ENCODE measurements at places on chromosomes 3 and 15.

- DNase-seq, result no peak
Measured at GRCh38 chr3:128335621-128336296, 130.9 kb downstream of the DNAJB8 start.

GRCh38 chr3:60246361-60246760 lies 1004.9 kb downstream of the FHIT start:
- DNase-seq, result no peak

DNA sequence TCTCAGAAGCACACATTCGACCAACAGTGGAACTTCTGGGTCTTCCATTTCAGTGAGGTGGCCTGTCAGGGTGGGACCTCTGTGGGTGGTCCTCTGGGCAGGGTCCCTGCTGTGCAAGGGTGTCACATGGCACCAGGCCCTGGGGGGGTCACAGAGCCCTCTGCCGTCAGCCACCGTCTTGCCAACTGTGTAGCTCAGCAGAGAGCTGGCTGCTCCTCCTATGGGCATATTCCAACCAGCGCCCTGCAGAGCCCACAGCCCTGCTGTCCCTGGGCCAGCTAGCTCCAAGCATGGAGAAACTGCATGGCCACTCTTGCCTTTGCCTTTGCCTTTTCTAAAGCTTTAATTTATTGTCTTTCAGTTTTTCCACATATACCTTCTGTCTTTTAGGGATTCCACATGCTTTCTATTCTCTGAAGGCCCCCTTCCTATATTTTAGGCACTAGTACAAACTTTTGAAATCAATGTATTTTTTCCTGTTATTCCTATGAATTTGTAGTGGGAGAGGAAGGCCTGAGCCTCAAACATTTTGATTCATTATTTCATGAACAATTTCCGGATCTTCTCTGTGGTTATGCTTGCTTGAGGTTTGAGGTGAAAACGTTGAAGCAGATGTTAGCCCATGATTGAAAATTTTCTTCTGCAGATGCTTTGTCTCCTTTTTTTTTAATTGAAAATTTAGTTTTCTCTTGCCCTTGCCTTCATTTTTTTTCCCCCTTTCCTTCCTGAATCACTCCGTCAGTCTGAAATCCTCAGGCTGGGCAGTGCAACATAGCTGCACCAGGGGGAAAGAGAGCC lies 11.7 kb downstream of the IQCF1 start:
- no peak for DNase-seq

- no peak for DNase-seq
Measured at GRCh38 chr3:133948131-133948810, 52.6 kb upstream of the RAB6B start.

DNA sequence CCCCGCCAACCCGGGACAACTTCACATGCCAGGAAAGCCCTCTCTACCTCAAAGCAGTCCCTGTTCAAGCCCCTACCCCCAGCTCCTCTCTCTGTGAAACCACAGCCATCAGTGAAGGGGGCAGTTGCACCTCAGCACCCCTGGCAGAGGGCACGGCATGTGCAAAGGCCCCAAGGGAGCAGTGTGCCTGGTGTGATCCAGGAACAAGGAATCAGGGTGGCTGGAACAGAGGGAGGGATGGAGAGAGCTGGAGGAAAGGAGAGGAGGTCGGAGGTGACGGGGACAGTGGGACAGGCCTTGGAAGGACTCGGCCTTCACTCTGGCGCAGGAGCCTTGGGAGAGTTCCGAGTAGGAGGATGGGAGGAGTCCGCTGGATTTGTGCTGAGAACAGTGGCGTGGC lies 26.5 kb upstream of the IQSEC1 start:
- DNase-seq, result no peak

DNA sequence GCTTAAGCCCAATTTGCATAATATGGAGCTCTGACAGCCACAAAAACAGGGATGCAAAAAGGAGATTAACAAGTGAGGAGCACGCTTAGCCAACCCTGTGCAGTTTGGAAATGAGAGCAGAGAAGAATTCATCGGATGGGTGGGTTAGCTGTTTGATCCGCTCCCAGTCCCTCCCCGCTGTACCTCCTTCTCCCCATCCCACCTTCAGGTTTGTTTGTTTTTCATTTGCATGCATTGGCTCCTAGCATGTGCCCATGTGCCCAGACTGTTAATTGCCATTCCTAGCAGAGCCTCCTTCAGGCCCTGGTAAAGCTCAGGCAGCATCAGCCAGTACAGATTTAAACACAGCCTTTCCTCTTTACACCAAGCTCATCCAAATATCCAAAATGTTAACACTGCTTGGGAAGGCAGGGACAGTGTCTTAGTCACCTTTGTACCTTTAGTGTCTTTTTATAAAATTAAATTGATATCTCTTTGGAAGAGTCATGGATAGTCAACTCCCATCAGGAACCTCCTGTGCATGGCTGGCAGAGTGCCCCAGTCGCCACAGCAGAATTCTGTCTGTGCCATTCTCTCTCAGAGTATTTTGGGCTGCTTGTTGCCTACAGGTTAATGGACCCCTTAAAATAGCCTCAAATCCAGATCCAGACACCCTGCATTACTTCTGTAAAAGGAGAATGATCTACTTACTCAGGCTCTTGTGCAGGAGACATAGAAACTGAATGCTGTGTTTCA lies 244.2 kb downstream of the LSAMP start:
- DNase-seq, result no peak

DNA sequence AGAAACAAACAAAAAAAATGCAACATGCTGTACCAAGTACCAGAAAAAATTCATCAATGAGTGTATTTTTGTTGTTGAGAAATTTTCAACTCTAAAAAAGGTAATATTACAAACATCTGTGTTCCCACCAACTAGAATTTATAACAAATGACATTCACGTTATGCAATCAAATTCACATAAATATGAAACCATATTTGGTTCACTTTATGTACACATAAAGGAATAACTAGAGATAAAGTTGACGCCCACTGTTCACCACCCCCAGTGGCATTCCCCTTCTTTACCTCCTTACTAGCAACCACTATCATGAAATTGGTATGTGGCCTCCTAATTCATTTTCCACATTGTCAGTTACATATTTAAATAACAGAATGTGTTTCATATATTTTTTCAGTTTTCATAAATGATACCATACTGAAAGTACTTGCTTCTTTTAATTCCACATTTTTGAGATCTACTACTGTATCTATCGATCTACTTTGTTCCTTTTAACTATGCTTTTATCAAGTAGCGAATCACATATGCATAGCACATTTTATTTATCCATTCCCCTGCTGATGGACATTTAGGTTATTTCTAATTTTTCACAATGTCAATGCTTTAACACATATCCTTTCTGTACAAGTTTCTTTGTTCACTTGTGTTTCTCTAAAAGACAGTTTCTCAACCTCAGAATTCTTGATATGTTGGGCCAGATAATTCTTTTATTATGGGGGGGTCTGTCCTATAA lies 34.5 kb downstream of the TBC1D5 start:
- no peak for DNase-seq

GRCh38 chr15:83930392-83931212 lies 276.7 kb downstream of the ADAMTSL3 start:
- DNase-seq, result no peak

- DNase-seq, result no peak
Measured at GRCh38 chr15:82062479-82063454, 16.9 kb upstream of the MEX3B start.

GRCh38 chr3:183114384-183115178 lies 15.3 kb upstream of the MCCC1 start:
- no peak for DNase-seq

DNA sequence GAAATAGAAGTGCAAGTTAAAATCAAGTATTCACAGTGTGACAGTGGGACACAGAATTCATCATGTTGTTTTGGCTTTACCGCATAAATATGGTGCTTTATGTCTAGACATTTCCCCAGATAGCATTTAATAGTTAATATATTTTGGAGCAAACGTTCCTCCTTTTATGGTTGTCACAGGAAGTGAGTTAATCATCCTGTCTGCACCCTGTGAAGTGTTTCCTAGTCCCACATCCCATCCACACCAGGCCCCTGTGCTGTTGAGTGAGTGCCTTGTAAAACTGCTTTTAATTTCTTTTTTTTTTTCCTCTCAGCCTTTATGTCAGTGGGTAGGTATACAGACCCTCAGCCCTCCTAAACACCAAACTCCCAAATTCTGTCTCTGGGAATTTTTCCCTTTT lies 393.7 kb downstream of the FEZF2 start:
- no peak for DNase-seq

DNA sequence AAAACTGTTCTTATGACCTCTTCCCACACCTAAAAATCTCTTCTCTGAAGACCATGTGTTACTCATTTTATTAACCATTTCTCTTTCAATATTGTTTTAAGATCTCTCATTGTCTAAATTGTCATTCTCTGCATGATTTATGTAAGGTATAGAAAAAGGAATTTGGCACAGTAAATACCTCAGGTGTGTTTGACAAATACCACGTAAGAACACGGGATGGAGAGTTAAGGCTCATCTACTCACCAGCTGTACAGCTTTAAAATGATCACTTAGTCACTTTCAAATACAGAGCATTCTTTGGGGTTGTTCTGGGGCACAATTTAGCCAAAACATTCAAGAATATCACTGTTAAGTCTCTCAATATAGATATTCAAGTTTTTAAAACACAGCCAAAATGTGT lies 627.1 kb downstream of the MCTP2 start:
- no peak for DNase-seq

GRCh38 chr3:132966374-132966773 lies 71.8 kb upstream of the TMEM108 start:
- DNase-seq, result no peak

- no peak for DNase-seq
Measured at GRCh38 chr3:111904376-111905241, 45.5 kb downstream of the PHLDB2 start.

- no peak for DNase-seq
Measured at GRCh38 chr3:55461896-55462295, 25.2 kb downstream of the WNT5A start.

DNA sequence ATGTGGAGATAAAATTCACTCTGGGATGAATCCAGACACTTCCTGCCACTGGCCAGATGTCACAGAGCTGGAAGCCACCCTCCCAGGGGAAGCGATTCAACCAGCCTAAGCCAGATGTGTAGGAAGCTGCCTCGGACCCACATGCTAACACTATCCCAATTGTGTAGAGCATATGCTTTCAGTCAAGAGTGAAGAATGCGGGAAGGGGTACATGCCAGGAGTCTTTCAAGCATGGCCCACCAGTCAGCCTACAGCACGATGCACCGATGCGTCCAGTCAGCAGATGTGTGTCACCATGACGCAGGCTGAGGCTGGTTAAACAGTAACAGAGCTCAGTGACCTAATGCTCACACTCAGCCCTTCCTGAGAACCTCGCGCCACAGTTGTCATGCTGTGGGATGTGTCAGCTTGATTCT lies 38.8 kb upstream of the BNC1 start:
- no peak for DNase-seq

- no peak for DNase-seq
Measured at GRCh38 chr3:21665444-21666100, 85.4 kb downstream of the ZNF385D start.

GRCh38 chr3:56956906-56957305 lies 103.6 kb upstream of the SPATA12 start:
- no peak for DNase-seq

DNA sequence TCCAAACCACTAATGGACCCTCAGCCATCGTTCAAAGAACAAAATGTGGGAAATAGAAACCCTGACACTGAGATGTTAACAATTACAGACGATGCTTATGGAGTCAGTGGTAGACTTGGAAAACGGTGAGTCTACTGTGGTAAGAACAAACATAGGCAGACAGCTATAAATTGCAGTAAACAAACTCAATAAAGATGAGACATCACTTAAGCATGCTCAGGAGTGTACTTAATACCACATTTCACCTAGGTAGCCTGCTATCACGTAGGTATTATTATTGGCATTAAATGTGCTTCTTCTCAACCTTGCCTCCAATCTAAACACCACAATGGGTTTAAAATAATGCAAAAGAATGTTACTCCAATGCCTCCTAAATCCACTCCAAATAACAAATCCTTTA lies 2.5 kb downstream of the OSBPL10 start:
- DNase-seq, result no peak

DNA sequence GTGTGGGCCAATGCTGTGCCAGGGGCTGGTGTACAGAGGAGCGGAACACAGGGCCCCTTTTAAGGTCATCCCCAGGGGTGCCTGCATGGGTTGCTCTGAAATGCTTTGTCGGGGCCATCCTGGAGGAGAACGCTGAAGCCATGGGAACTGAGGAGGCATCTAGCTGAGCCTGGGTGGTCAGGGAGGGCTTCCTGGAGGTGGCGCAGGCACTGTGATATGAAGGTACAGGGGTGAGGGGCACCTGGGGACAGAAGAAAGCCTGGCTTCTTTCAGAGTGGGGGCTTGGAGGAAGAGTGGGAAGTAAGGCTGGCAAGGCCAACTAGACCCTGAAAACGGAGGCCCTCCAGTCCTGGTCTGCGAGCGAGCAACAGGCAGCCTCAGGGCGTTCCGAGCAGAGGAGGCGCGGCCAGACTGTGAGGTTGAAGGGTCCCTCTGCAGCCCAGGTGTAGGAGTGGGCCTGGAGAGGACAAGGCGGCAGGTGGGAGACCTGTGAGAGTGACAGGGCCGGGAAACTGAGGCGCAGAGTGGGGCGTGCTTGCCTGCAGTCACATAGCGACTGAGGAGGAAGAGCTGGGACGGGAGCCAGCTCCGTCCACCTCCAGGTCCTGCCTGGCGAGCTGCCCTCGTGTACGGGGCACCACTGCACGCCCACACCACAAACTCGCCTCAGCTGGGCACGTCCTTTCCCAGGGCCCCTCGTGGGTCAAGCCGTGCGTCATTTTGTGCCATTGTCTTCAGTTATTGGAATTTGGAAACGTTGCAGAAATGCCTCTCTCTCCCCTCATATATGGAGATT lies 4.1 kb downstream of the FBLN2 start:
- no peak for DNase-seq

- DNase-seq, result no peak
Measured at GRCh38 chr3:135170732-135171131, 375.7 kb downstream of the EPHB1 start.

- no peak for DNase-seq
Measured at GRCh38 chr15:48006031-48006511, 114.7 kb upstream of the SLC24A5 start.

DNA sequence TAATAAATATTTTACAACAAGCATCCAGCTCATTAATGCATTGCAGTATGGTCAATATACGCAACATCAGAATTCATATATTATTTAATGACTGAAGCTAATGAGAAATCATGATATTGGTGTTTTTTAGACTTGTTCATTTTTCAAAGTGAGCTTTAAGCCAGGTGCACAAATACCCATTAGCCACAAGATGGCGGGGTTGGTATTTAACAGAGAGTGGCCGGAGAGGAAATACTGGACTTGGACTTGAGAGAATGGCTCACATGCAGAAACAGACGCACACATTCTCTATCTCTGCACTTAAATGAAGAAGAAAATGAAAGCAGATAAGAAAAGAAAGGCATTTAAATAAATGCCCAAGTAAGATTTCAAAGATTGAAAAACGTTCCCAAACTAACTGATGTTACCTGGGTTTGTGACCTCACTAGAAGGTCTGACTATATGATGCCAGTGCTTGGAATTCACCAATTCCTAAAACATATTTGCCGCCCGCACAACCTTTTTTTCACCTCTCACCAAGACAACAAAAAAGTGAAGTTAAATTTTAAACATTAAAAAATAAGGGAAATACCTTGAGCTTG lies 21.2 kb upstream of the CRBN start:
- no peak for DNase-seq

GRCh38 chr3:151299006-151299405 lies 17.6 kb downstream of the GPR87 start:
- no peak for DNase-seq

GRCh38 chr15:29117778-29118177 lies 151.8 kb downstream of the NSMCE3 start:
- no peak for DNase-seq
